Stimulated activated naive CD4-positive, alpha-beta T cell (primary cell): ENCODE measurements at places on chromosomes 16 and 17.

- DNase-seq = no peak
Observed at GRCh38 chr17:43766413-43767052, 7.9 kb upstream of the SOST start.

- DNase-seq = no peak
Observed at GRCh38 chr17:1880851-1881630, 51.2 kb downstream of the RPA1 start.

GRCh38 chr17:78026381-78026780 is 67.9 kb downstream of the TNRC6C start:
- no peak for DNase-seq

DNA sequence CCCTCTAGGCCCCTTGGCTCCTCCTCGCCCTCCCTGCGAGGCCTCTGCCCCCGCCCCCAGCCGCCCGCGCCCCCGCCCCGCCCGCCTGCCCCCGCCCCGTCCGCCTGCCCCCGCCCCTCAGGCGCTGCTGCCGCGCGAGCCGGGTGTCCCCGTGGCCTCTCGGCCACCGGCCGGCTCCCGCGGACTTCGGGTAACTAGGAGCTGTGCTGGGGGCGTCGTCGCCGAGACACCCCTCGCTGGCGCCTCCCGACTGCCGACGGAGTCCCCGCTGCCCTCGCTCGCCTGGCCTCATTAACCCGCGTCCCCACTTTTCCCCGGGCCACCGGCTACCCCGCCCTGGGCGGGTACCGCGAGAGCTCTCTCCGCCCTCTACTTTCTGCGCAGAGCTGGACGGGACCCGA is at the start of gene TLCD1:
Gene TLCD1, minus strand, starts transcription at position 8 of the 401 bp plus-strand sequence. CDS start 136 bp downstream, outside the sequence.
- peak; percentile 45 for DNase-seq

- peak; percentile 94 for DNase-seq
Observed at GRCh38 chr17:17751489-17752088, 70.3 kb downstream of the RAI1 start.

GRCh38 chr16:68902003-68902968 is 59.0 kb downstream of the TANGO6 start:
- DNase-seq = no peak

GRCh38 chr17:69702078-69702477 is 287.6 kb downstream of the MAP2K6 start:
- no peak for DNase-seq

DNA sequence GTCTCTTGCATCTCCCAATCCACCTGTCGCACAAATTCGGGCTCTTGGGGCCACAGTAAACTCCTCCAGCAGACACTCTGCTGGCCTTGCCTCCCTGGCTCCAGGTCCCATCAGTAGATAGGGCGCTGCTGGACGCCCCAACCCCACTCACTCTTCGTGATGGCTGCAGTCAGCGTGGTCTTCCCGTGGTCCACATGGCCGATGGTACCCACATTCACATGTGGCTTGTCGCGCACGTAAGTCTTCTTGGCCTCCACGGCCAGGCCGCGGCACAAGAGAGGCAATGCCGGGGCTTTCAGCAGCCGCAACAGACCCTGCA is 428 bp downstream of the TUFM start:
- DNase-seq = no peak

- DNase-seq = no peak
Observed at GRCh38 chr17:75181110-75181509, 1.6 kb downstream of the SUMO2 start.

DNA sequence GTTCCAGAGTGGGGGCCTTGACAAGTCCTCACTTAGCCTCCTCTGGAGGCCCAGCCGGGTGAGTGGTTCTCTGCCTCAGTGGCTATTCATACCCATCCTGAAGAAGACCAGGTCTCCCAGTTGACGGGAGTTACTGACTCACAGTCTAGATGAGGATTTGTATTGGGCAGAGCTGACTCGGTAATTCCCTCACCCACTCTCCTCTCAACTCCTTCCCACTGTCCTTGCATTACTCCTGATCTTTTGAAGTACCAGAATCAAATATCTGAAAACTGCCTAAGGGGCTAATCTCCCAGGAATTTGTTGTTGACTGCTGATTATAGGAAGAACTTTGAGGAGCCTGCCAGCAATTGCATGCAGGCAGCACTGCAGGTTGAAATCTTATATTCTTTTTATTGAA is 14.2 kb downstream of the SAP30BP start:
- no peak for DNase-seq
